ENCODE measurements at places on chromosomes 1 and 21.

DNA sequence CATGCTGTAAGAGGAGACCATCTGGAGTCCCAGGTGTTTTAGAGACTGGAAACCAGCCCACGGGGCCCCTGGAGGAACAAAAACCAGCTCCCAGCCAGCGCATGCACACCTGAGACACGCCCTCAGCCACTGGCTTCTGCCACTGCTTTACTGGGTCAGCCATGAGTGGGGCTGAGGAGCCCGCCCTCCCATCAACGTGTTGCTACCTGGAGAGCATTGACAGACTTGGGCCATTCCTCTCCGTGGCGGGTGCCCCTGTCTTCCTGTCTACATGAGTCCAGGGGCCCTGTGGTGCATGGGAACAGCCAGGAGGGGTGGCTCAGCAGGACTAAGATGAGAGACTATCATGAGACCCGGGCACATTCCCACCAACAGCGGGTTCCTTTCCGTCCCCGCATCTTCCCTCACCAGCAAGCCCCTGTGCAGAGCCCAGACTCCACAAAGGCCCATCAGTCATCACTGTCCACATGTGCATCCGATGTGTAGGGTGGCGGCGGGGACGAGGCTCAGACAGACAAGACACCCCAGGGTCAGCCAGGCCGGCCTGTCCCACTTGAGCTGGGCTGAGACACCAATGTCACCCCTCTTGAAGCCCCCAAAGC lies 45.4 kb upstream of the POFUT2 start:
- no peak for DNase-seq

- DNase-seq = no peak
Observed at GRCh38 chr1:40692429-40692895, 958 bp downstream of the NFYC start.

GRCh38 chr1:147821883-147822282 lies 61.5 kb upstream of the GJA5 start:
- no peak for DNase-seq

GRCh38 chr1:219985169-219985568 lies 56.8 kb upstream of the SLC30A10 start:
- DNase-seq = no peak

- no peak for DNase-seq
Observed at GRCh38 chr21:41405321-41405720, 20.7 kb upstream of the MX1 start.

DNA sequence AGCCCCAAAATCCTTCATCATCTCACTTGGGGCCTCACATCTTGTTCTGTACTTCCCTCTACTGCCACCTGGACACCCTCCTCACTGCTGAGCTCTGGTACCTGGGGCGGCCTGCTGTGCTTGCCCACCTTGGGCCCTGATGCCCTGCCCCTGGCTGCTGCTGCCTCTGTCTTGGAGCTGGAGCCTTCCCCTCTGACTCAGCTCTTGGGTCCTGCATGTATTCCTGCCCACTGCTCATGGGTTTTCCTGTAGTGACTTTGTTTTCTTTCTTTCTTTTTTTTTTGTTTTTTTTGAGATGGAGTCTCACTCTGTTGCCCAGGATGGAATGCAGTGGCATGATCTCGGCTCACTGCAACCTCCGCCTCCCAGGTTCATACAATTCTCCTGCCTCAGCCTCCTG lies 37.5 kb downstream of the TRAPPC10 start:
- DNase-seq = no peak

GRCh38 chr21:45766501-45766900 lies 123.0 kb downstream of the PCBP3 start:
- DNase-seq = no peak

- DNase-seq = no peak
Observed at GRCh38 chr1:44994309-44994898, 8.0 kb upstream of the EIF2B3 start.

GRCh38 chr21:41465176-41465781 lies 39.2 kb downstream of the MX1 start:
- DNase-seq = no peak

DNA sequence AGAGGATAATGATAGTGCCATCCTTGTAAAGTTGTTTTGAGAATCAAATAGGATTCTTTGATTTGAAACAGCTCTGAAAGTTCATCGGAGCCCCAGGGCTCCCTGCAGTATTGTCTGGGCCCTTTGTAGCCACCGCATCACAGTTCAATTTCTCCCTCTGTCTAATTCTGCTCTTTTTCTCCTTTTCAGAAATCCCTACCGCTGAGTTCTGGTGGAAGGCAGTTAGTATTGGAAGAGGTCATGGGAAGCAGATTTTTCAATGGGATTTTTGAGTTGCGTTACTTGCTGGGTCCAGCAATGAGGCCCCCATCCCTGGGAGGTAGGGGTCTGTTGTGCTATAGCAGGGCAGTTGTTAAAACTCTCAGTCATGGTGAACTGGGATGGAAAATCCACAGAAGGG lies 101.0 kb upstream of the DISP3 start:
- no peak for DNase-seq

- DNase-seq = no peak
Observed at GRCh38 chr1:19398309-19398760, 86.2 kb downstream of the SLC66A1 start.

GRCh38 chr1:38095454-38095931 lies 48.9 kb upstream of the POU3F1 start:
- no peak for DNase-seq

GRCh38 chr1:226496453-226497015 lies 52.0 kb upstream of the STUM start:
- no peak for DNase-seq

DNA sequence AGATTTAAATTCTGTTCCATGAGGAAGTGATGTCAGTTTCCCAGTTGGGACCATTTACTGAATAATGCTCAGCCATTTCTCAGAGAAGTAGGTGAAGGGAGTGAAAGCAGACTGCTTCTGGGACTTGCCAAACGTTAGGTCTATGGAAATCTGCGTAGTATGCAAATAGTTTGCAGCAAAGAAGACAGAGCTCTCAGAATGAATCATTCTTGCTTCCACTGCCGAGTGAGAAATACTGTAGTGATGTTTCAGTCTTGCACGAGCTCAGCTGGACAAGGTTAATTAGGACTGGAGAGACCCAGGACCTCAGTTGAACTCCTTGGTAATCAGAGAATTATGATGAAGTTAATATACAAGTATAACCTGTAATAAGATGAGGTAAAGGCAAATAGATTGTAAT lies 317.7 kb upstream of the DAB1 start:
- no peak for DNase-seq

DNA sequence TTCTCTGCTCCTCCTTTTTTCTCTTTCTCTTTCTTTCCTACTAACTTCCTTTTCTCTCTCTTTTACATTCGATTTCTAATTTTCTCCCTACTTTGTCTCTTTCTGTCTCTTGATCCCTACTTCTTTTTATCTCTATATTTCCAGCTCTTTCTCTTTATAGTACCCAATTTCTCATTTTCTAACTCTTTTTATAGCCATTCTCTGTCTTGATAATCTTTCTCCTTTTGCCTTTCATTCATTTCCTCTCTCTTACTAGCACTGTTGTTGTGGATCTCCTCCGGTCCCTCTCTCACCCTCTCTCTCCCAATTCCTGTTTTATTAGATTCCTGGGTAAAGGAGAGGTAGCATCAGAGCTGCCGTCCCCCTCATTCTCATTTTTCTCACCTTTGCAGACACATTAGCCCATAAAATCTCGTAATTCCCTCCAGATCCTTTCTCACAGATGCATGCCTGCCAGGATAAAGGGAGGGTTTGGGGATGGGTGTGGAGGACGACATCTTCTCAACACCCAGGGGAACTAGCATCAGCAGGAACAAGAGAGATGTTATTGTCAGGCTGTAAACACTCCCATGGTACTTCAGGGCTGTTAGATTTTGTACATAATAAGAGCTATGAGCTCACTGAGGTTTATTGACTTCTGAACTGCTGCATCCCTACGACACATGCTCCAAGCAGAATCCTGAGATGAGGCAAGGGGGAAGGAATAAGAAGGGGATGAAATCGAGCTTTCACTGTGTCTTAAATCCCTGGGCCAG lies 159.0 kb upstream of the GALNT2 start:
- no peak for DNase-seq

DNA sequence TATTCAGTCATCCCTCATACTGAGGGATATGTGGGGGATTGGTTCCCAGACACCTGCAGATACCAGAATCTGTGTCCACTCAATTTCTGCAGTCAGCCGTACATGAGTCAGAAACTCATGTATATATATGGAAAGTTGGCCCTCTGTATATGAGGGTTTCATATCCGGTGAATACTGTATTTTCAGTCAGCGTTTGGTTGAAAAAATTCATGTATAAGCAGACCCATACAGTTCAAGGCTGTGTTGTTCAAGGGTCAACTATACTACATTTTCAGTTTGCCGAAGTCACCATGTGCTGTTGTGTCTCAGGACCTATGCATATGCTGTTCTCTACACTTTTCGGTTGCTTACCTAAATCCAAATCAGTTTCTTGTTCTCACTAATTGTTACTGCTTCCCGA lies 10.5 kb downstream of the AXDND1 start:
- DNase-seq = no peak

GRCh38 chr1:160474392-160475242 lies 48.4 kb downstream of the SLAMF6 start:
- DNase-seq = no peak

GRCh38 chr21:14088391-14088790 lies 122.4 kb downstream of the LIPI start:
- DNase-seq = no peak

- no peak for DNase-seq
Observed at GRCh38 chr1:173530795-173531693, 53.9 kb downstream of the PRDX6 start.

DNA sequence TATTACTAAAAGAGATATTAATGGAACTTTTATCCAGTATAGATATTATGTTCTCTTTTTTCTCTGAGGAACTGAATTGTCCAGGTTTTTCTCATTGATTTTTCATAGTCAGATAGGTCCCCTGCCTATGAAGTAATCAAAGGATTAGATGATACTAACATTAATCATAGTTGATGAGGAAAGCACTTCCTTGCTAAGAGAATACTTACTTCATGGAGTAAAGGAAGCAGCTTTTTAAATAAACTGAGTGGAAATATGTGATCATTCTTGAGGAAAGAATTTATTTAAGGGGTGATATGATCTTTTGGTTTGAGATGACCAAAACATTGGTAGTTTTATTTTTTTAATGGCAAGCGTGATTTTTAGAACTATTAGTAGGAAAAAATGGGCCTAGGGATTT lies 58.9 kb downstream of the SWT1 start:
- DNase-seq = no peak

DNA sequence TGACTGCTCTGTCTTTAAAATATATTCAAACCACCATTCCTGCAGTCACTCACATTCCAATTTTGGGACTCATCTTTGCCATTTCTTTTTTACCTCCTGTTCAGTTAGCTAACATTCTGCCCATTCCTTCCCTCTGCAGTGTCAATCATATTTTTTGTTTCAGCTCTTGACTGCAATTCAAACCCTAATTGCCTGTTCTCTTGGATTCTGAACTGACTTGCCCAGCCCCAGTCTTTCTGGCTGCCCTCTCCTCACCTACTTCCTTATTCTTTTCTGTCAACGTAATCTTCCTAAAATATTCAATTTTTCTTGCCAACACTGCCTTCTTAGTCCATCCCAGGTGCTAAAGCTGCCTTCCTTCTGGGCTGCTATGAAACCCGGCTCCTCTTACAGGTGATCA lies 6.1 kb downstream of the PRDM2 start:
- no peak for DNase-seq

- no peak for DNase-seq
Observed at GRCh38 chr1:91513160-91513559, 12.5 kb downstream of the CDC7 start.

- DNase-seq = no peak
Observed at GRCh38 chr1:3585940-3586568, 25.3 kb downstream of the MEGF6 start.

DNA sequence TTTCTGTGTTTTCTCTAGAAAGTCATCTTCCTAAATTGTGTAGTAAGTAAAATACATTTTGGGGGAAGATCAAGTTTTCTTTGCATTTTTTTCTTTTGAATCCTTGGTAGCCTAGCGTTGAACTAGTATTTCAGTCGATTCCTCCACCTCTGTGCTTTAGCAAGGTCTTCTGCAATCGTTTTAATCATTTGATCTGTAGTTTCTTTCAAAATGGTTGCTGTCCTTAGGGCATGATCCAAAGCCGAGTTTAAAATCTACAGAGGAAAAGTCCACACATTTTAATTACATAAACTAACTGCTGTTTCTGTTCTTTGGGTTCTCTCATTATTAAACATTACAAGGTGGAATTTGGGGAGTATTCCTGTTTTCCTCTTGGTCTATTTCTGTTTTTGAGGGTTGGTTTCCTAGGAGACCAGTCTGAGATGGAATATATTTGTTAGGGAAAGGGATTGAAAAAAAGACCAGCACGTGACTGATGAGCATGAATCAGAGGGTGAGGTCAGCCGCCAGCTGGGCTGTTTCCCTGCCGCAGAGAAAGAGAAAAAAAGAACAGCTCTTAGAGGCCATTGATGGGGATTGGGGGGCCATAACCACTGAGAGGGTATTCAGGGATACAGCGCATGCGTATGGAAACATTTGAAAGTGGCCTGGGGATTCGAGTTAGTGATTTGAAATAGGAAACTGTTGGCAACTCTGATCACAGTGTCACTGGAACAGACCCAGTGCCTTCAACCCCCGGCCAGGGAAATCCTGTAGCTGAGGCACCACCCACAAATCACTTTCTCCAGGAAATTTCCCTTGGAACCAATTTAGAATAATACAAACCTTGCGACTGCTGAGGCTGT lies 40.6 kb downstream of the AKNAD1 start:
- no peak for DNase-seq

GRCh38 chr1:24929398-24930259 lies 447 bp downstream of the RUNX3 start:
- peak; percentile 22 for DNase-seq

GRCh38 chr1:89685461-89685860 lies 52.5 kb downstream of the LRRC8C start:
- DNase-seq = no peak

DNA sequence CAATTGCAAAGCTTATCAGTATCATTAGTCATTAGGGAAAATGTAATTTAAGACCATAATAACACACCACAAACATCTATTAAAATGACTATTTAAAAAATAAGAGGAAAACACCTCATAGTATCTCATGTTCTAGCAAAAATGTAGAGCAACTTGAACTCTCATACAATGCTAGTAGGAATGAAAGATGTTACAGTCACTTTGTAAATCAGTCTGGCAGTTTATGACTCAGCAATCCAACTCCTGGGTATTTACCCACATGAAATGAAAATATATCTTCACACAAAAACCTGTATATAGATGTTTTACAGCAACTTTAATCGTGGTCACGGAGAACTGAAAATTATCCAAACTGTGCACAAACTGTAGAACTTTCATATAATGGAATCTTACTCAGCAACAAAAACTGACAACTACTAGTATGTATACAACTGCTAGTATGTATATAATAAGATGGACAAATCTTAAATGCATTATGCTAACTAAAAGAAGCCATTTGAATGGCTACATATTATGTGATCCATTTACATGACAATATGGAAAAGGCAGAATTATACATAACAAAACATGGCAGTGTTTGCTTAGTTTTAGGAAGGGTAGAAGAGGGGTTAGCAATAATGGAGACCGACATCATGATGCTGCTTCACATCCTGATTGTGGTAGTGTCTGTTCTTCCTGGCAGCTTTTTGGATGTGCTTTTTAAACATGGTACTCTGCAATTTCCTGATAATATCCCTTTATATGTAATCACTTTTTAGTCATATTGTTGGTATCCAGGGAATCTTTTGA lies 267.0 kb downstream of the KCTD3 start:
- no peak for DNase-seq

GRCh38 chr1:46804027-46804889 lies 5.4 kb downstream of the CYP4B1 start:
- no peak for DNase-seq

- DNase-seq = no peak
Observed at GRCh38 chr1:175548774-175549173, 194.6 kb downstream of the TNR start.
